ENCODE measurements at places on chromosomes 6 and 20. TPM values are rescaled to one million over a fixed set of nuclear protein-coding genes. Genes with fewer than 3 reads are reported as not detected.

Gene BTNL2
- total RNA-seq, result not detected

Gene RSPH3
- 9.5 TPM for total RNA-seq

Gene ADGRF5
- total RNA-seq, result 41.1 TPM

Gene TMC2
- total RNA-seq, result not detected

Gene SLC25A27
- 11.7 TPM for total RNA-seq

Gene TSBP1
- total RNA-seq, result not detected

Gene SLC22A16
- not detected for total RNA-seq
